Activated naive CD4-positive, alpha-beta T cell (primary cell): ENCODE measurements at places on chromosomes 5 and 9.

GRCh38 chr9:131473198-131473885 lies 29.4 kb upstream of the POMT1 start:
- DNase-seq = no peak

- DNase-seq = no peak
Observed at GRCh38 chr5:31827867-31828266, 188.9 kb downstream of the PDZD2 start.

DNA sequence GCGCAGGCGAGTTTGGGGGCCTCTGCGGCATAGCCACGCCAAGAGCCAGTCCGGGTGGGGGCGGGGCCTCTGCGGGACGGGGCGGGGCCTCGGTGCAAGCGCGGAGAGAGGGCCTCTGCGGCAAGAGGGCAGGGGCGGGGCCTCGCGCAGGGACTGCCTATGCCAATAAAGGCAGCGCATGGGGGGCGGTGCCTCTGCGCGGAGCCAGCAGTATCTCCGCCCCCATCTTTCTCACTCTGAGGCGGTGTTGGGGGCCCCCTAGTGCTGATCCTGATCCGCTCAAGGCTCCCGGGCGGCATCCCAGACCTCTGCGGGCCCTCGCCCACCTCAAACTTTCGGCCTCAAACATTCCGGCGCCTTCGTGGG lies 9.2 kb upstream of the GPRIN1 start:
- DNase-seq = peak; percentile 30

DNA sequence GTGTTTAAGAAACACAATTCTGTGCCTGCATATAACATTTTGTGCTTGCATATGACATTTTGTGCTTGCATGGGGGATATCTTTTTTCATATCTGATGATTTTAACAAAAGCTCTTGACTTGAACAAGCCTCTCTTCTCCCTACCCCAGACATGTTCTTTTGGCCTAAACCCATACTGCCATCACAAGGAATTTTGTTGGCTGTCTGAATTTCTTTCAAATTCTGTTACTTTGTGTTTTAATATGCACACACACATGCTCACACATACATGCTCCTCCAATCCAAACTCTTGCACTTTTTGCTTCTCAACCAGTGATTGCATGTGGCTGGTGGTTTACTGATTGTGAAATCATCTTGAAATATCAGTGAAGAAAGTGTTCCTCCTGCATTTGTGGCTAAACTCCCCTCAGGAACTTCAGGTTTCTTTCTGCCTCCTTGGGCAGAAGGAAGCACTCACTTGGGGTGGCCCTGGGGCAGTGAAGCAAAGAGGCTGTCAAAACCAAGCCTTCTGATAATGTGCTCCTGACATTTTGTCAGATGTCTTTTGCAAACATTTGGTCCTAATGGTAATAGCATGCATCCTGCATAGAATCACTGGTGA lies 377.2 kb upstream of the KLF4 start:
- DNase-seq = no peak

- DNase-seq = no peak
Observed at GRCh38 chr9:95217936-95218335, 99.6 kb downstream of the FANCC start.
